ENCODE measurements at places on chromosomes 6 and 20. TPM values are rescaled to one million over a fixed set of nuclear protein-coding genes. Genes with fewer than 3 reads are reported as not detected.

Gene NOX3
- total RNA-seq = not detected

DNA sequence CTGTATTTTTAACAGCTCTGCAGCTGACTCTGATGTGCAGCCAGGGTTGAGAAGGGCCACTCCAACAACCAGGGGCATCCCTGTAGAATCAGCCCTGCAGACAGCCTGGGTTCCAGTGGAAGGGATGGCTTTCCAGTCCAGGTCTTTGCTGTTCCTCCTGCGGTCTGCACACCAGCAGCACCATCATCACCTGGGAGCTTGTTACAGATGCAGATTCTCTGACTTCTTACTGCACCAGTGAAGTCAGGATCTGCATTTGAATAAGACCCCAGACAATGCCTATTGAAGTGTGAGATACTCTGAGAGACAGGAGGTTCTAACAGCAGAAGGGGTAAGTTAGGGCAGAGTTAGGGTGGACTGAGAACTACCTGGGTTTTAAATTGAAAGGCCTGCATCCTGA is 151.3 kb downstream of the F13A1 start:
- no peak for DNase-seq

GRCh38 chr6:149449831-149450678 is 34.8 kb downstream of the ZC3H12D start:
- DNase-seq = no peak

- no peak for DNase-seq
These were observed 16.5 kb downstream of the RIPOR2 start for GRCh38 chr6:24919056-24919892.

DNA sequence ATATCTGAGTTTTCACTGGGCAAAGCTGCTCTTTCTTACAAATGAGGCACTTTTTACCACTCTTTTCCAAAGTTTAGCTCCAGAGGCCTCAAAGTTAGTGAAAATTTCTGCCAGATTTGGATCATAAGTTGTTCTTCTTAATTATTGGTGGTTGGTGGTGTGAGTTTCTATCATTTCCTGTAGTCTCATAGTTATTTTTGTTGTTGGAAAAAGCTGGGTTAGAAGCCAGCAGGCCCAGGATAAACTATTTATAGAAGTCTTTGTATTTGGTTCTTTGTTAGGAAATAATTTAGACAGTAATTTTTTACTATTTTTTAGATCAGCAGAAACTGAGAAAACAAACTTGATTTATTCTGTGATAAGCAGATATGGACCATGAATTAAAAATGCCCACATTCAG is 10.6 kb downstream of the PFDN4 start:
- DNase-seq = no peak
